Activated CD8-positive, alpha-beta T cell treated with anti-CD3 and anti-CD28 coated beads, Interleukin-2, amount 10 ng/mL, durations not matched to agents 7 days and 5 days (primary cell): ENCODE measurements at places on chromosomes 6 and 20. TPM values are rescaled to one million over a fixed set of nuclear protein-coding genes. Genes with fewer than 3 reads are reported as not detected.

The DUSP15 gene
- total RNA-seq = not detected

The TBXT gene
- total RNA-seq = not detected

DNA sequence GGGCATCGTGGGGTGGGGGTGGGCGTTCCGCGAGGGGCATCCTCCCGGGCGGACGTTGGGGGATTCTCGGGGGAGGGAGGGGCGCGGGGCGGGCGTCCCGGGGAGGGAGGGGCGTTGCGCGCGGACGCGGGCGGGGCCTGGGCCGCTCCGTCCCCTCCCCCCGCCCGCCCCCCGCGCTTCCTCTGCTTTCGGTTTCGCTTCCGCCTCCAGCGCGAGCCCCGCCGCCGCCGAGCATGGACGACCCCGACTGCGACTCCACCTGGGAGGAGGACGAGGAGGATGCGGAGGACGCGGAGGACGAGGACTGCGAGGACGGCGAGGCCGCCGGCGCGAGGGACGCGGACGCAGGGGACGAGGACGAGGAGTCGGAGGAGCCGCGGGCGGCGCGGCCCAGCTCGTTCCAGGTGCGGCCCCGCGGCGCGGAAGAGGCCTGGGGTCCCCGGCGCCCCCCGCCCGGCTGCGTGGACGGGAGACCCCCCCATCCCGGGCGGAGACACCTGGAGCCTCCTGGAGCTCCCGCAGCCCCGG lies at the start of gene OGFR:
Gene OGFR (plus strand): TSS at position 209 of the 528 bp plus-strand sequence. CDS start 25 bp downstream, at position 234.
- peaks cover 35% of the 10 kb centered on the region for H3K4me1 ChIP-seq
- DNase-seq = peak; percentile 81
- peaks cover 26% of the 10 kb centered on the region for H3K36me3 ChIP-seq
- H3K27ac ChIP-seq = peak within 1 kb of the TSS; percentile 96
- H3K4me3 ChIP-seq = peak within 1 kb of the TSS; percentile 93

DNA sequence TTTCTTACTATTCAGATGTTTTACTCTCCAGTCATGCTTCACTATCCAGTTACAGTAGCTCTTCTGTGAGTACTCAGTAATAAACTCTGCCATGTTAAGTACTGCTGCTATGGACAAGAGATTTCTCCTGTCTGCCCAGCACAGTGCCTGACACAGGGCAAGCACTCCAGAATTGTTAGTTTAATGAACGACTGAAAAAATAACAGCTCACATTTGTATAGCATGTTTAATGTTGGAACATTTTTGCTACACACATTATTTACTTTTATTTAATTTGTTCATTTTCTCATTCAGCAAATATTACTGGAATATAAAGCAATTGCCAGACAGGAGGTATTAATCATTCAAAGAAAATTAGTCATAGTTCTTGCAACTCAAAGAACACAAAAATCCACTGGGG lies 142.6 kb upstream of the HMGN3 start:
- H3K27ac ChIP-seq = no peak overlapping the region
- H3K27me3 ChIP-seq = peaks cover 5% of the 10 kb centered on the region
- H3K4me3 ChIP-seq = no peak overlapping the region
- H3K4me1 ChIP-seq = no peaks in the 10 kb centered on the region
- no peak for DNase-seq

GRCh38 chr6:152270301-152270925 lies 366.7 kb downstream of the SYNE1 start:
- H3K27ac ChIP-seq = no peak overlapping the region
- no peak overlapping the region for H3K4me3 ChIP-seq
- H3K27me3 ChIP-seq = no peaks in the 10 kb centered on the region
- H3K36me3 ChIP-seq = peaks cover 17% of the 10 kb centered on the region
